ENCODE measurements at places on chromosomes 12 and 14.

GRCh38 chr12:72286526-72286925 lies 14.4 kb downstream of the TRHDE start:
- no peak for DNase-seq

GRCh38 chr12:78793491-78793890 lies 71.1 kb upstream of the SYT1 start:
- no peak for DNase-seq

DNA sequence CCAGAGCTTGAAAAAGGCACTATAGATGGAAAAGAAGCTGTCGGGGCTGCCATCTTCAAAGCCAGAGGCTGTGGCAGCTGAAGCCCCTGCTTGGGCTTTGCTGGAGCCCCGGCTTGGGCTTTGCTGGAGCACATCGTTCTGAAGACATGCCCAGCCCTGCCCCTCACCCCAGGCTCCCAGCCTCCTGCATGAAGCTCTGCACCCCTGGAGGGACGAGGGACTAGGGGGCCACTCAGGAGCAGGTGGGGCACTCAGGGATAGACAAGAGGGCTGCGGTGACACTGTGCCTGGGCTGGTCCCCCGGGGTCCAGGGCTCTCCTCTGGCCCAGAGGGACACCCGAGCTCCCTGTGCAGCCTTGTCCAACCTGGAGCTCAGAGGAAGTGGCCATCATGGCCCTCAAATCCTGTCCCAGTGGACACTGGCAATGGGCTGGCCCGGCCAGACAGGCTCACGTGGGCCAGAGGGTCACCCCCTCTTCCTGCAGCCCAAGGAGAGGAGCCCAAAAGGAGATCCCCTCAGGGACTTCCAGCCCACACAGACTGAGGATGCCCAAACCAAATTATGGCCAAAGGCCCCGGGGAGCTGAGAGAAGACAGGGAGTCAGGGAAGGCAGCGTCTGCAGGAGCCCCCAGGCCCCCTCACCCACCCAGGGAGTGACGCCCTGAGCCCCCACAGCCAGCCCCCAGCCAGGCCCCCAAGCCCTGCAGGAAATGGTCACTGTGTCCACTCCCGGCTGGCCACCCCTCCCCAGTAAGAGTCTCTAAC lies 23.1 kb upstream of the C14orf180 start:
- no peak for DNase-seq

DNA sequence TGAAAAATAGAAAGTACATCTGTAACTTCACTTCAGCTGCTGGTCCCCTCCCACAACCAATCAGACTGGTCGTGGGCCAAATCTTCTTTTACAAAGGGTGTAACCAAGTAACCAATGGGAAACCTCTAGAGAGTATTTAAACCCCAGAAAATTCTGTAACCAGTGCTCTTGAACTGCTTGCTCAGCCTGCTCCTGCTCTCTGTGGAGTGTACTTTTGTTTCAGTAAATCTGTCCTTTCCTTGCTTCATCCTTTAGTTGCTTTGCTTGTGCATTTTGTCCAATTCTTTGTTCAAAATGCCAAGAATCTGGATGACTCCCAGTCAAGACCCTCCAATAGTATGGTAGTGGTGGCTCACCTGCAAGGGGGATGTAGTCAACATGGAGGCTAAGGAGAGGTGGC lies 489.1 kb downstream of the FUT8 start:
- no peak for DNase-seq

- no peak for DNase-seq
Observed at GRCh38 chr12:113330505-113330904, 4.4 kb downstream of the SLC8B1 start.

GRCh38 chr14:80560800-80561657 lies 349.7 kb upstream of the DIO2 start:
- DNase-seq = no peak

DNA sequence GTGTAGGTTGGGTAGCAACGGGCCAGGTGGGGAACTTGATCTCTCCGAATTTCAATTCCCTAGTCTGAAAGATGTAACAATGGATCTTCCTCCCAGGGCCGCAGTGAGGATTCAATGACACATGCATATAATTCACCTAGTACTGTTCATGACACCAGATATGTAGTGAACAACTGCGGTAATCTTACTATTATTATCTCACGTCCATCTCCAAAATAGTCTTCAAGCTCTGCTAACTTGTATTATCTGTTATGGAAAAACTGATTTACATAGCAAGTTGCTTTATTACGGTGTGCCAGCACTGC lies 26.4 kb downstream of the MOK start:
- DNase-seq = no peak

DNA sequence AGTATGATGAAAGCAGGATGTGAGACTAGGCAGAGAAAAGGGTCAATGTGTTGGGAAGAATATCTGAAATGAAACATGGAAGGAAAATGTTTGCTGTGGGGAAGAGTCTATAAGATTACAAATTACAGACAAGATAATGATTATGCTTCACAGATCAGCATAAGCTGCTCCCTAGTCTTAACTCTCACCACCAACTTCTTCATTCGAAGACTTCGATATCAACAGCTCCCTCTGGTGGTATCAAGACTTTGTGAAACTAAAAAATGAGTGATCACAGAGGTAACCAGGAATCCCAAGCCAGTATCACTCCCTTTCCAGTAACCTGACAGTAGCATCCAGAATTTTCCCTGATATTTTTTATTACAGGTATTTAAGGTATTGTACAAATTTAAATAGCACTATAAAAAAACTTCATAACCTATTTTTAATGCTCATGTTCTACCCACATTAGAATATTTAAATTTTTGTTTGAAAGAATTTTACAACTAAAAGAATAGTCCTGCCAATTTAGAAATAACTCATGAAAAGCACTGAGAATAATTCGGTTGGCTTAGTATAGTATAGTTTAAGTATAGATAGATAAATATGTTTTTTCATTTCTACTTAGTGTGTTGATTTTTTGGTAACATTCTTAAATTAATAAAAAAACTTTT lies 84.4 kb downstream of the C2CD5 start:
- DNase-seq = peak; percentile 12

- DNase-seq = peak; percentile 76
Observed at GRCh38 chr12:57614178-57614947, 3.1 kb downstream of the ARHGEF25 start.

DNA sequence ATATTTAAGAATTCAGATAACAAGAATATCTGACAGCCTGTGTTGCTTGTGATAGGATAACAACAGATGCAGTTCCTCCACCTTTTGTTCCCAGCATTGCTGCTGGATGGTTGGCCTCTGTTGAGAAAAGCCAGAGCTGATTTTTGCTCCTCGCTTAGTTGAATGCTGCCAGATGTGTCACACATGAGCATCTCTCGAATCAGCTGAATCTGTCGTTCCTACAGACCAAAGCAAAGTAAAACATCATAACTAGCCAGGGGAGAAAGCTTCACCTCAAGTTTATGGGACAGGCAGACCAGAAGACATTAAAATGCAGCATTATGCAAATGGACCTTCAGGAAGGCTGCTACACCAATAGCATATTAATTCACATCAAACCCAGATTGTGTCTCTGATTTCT lies 20.1 kb downstream of the RACGAP1 start:
- DNase-seq = no peak

- DNase-seq = peak; percentile 42
Observed at GRCh38 chr12:29147731-29148595, 1.1 kb upstream of the FAR2 start.

DNA sequence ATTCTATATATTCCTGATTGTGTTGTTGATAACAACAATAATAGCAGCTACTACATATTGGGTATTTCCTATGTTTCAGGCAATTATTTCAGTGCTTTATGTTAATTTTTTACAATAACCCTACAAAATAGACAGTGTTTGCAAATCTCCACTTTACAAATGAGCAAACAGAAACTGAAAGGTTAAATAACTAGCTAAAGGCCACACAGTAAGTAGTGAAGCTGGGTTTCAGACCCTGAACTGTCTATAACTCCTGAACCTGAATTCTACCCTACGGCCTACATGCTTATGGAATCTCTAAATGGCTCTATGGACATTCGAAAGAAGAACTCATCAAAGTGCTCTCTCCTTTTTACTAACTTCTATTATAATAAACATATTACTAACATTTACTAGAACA lies 19.7 kb upstream of the NUDT4 start:
- no peak for DNase-seq

GRCh38 chr12:27552886-27553560 lies 29.0 kb downstream of the PPFIBP1 start:
- no peak for DNase-seq

- DNase-seq = no peak
Observed at GRCh38 chr14:75610834-75611233, 32.4 kb downstream of the FLVCR2 start.

- no peak for DNase-seq
Observed at GRCh38 chr12:34377243-34378035, 355.1 kb downstream of the ALG10 start.

DNA sequence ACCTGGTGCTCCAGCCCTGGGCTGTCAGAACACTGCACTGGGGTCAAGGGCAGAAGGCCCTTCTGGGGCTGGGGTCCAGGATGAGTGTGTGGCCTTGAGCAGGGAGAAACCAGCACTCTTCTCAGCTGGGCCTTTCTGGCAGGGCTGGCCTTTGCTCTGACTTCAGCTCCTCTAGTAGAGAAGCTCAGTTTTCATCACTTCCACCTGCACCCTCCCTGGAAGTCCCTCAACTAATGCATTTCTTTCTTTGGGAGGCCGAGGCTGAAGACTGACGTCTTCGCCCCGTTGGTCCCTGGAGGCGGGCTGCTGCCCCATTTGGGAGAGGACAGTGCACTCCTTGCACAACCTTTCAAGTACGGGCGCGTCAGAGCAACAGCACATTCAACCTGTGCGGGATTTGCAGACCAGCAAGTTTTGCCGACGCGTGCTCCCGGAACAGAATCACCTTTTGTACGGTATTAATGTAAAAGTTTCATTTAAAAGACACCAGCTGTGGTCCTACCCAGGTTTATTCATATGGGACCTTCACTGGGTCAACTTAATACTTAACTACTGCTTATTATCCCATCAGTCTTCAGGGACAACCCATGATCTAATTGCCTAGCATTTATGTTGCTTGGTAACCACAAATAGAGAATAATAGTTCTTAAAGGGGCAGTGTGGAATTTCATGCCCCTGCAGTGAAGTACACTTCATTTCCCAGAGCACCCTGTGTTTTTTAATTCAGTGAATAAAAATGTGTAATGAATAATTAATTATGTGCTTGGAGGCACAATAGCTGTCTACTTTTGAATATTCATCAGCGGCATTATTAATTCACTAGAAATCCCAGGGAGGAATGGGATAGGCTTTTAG lies 134.8 kb upstream of the VRK1 start:
- DNase-seq = no peak

DNA sequence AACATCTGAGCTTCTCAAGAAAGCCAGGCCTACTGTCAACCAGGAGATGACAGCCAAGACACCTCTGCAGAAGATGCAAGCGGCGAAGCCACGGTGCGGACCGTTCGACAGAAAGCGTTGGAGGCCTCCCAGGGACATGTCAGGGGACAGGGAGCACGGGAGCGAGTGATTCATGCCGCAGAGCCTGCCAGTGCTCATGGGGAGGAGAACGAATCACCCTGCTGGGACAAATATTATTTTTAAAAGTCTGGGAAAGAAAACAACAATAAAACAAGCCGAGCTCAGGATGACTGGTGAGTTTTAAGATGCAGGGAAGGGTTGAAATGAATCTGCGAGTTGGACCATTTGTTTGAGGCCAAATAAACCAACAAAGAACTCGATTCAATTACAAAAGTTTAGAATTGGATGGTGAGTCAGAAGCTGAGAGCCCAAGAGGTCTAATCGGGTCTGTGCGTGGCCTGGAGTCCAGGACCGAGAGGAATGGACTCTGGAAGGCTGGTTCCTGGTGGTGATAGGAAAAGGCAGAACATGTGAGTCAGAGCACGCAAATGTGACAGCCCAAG lies 91.0 kb downstream of the RBM19 start:
- peak; percentile 79 for DNase-seq

- no peak for DNase-seq
Observed at GRCh38 chr12:51108136-51108535, 24.7 kb upstream of the CSRNP2 start.

GRCh38 chr12:94650143-94651056 lies at the start of gene TMCC3:
TMCC3 (minus strand) TSS chr12:94650557; CDS start chr12:94650430, 127 bp downstream.
- DNase-seq = peak; percentile 45

- DNase-seq = no peak
Observed at GRCh38 chr14:58054100-58054499, 97.9 kb downstream of the ARMH4 start.

DNA sequence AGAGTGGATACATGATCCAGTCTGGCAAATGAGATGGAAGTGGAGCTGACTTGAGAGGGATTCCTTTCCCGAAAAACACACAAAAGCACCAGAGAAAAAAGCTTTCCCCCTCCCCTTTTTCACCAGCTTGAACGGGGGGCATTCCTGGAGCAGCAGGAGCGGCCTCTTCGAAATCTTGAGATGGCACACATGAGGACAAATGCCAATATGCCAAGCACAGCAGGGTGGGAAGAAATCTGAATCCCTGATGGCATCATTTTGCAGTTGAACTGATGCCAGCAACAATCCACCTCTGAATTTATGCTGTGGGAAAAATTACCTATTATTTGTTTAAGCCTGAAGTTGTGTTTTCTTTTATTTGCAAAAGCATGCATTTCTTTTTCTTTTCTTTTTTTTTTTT lies 29.7 kb upstream of the BICD1 start:
- no peak for DNase-seq
